ENCODE measurements at places on chromosomes 5 and 9. TPM values are rescaled to one million over a fixed set of nuclear protein-coding genes. Genes with fewer than 3 reads are reported as not detected.
A peak's percentile ranks its signal among the peaks of the same experiment; 100 is the strongest.

Gene RNF180
- total RNA-seq: not detected

Gene SPOCK1
- total RNA-seq: not detected

Gene C1QTNF3
- total RNA-seq: 2.8 TPM

Gene GABRB2
- total RNA-seq: not detected

Gene RALGDS
- total RNA-seq: 78.2 TPM

Gene PIP5KL1
- total RNA-seq: 6.4 TPM

Gene N4BP3
- 6.0 TPM for total RNA-seq

Gene PCDHB3
- total RNA-seq: not detected

Gene ZNF462
- total RNA-seq: 0.76 TPM

DNA sequence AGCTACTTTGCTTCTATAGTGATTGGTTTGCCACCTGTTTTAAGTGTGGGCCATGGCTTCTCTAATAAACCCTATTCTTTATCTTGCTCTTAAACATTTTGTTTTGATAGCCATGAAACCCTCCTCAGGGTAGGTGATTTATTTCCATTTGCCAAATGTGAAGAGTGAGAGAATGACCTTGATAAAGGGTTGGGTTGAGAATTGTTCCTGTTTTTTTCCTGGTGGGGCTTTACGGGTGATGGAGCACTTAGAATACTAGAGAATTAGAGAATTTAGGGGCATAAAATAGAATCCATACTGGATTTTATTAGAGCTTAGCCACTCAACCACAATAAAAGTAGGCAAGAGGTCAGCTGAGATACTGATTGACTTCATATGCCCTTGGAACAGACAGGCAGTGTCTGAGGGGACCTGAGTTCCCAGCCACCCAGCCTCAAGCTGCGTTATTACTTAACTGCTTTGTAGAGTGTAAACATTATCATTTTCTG lies 68.9 kb downstream of the COMMD10 start:
- H3K27ac ChIP-seq: no peak overlapping the region
- H3K4me3 ChIP-seq: no peak overlapping the region
- no peak for DNase-seq
- no peaks in the 10 kb centered on the region for H3K27me3 ChIP-seq
- peaks cover 1% of the 10 kb centered on the region for H3K36me3 ChIP-seq
- H3K4me1 ChIP-seq: peaks cover under 1% of the 10 kb centered on the region

- no peaks in the 10 kb centered on the region for H3K36me3 ChIP-seq
- peaks cover 8% of the 10 kb centered on the region for H3K4me1 ChIP-seq
- DNase-seq: no peak
- H3K27ac ChIP-seq: no peak overlapping the region
Measured at GRCh38 chr9:127083138-127083980, 39.1 kb downstream of the ANGPTL2 start.

GRCh38 chr9:86773422-86773945 lies 173.8 kb downstream of the GAS1 start:
- H3K4me3 ChIP-seq: no peak overlapping the region
- no peaks in the 10 kb centered on the region for H3K36me3 ChIP-seq
- DNase-seq: no peak
- no peaks in the 10 kb centered on the region for H3K4me1 ChIP-seq

DNA sequence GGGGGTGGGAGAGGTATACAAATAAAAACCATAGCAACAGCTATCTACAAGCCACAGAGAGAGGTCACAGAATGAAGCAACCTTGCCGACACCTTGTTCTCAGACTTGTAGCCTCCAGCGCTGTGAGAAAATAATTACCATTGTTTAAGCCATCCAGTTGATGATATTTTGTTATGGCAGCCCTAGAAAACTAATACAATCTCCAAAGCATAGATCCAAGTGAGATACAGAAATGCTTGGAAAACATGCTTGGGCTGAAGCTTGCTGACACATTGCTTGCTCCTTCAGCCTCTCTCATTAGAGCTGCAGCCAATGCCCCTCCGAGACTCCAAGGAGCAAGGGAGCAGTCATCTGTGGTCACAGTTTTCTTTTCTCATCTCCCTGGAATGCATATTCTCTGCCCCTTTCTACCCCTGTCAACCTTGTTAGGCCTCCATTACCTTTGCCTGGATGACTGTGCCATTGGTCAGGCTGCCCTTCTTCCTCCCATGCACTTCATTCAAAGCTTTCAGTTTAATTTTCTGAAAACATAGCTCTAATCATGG lies 401.4 kb upstream of the KLF4 start:
- no peaks in the 10 kb centered on the region for H3K4me1 ChIP-seq
- no peak for DNase-seq
- H3K4me3 ChIP-seq: no peak overlapping the region
- peaks cover 6% of the 10 kb centered on the region for H3K36me3 ChIP-seq
- H3K27ac ChIP-seq: no peak overlapping the region

DNA sequence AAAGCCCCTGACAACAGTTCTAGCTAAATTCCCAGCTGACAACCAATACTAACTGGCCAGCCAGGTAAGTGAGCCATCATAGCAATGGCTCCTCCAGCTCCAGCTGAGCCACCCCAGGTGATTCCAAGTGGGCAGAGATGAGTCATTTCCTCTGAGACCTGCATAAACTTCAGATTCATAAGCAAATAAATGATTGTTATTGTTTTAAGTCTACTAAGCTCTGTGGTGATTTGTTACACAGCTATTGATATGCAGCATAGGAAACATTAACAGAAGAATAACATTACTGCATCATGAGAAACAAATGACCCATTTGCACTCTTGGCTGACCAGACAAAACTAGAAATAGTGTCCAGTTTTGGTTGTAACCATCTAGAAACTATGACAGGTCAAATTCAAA lies 60.3 kb downstream of the TTC39B start:
- H3K36me3 ChIP-seq: peaks cover 4% of the 10 kb centered on the region
- H3K4me3 ChIP-seq: no peak overlapping the region
- DNase-seq: no peak

DNA sequence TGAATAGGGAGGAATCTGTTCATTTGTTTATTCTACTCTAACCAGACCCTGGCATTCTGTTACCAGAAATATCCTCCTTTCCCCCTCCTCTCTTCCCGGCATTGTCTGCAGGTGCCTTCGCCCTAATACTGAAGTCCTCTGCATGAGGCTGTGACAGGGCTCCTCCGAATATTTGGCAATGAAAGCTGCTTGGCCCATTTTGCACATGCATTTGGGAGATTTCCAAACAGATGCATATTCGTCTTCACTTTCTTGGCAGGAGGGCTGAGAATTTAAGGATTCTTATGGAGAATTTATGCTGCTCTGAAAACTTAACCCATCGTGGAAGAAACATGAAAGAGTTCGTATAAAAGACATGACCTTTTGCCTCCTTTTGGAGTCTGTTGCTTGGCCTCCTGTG lies 484.0 kb downstream of the ZNF608 start:
- no peaks in the 10 kb centered on the region for H3K4me1 ChIP-seq
- no peak for DNase-seq
- no peak overlapping the region for H3K4me3 ChIP-seq
- no peaks in the 10 kb centered on the region for H3K36me3 ChIP-seq
- no peak overlapping the region for H3K27ac ChIP-seq

- peak overlapping the region; percentile 89 for H3K4me3 ChIP-seq
- H3K27ac ChIP-seq: no peak overlapping the region
- peaks cover 23% of the 10 kb centered on the region for H3K27me3 ChIP-seq
- peaks cover 21% of the 10 kb centered on the region for H3K4me1 ChIP-seq
Measured at GRCh38 chr9:124502711-124503702, 4.2 kb downstream of the NR5A1 start.

DNA sequence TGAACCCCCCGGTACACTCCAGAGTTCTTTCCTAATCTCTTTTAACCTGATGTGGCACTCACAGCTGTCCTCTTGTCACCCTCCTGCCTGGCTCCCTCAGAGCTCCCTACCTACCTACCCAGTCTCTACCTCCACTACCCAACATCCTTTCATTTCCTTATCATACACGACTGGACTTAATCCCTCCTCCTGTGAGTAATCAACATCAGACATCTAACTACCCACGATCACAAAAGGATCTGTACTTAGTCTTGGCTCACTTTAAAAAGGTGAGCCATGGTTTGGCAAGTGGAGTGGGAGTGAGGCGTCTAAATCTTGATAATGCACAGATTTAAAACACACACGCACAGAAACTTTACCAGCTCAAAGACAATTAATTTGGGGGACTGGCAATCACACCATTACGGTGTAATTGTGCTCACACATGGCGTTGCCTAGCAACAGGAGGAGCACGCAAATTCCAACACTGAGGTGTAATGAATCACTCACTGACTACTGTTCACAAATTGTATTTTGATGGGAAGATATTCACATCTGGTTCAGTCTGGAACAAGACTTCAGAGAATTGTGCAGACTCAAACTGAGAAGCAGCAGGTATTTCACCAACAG lies 235.9 kb downstream of the EPB41L4A start:
- no peak overlapping the region for H3K27ac ChIP-seq
- peaks cover 44% of the 10 kb centered on the region for H3K27me3 ChIP-seq
- no peak for DNase-seq
- peaks cover 6% of the 10 kb centered on the region for H3K4me1 ChIP-seq

DNA sequence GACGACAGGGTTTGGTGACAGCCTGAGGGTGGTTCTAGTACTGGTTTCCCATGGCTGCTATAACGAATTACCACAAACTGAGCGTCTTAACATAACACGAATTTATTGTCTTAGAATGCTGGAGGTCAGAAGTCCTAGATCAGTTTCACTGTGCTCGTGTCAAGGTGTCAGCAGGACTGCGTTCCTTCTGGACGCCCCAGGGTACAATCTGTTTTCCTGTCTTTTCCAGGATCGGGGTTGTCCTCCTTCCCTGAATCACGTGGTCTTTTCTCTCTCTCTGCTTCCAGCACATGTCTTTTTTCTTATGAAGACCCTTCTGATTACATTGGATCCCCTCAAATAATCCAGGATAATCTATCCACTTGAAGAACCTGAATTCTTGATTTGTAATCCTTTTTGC lies 291.7 kb upstream of the PANK3 start:
- H3K27ac ChIP-seq: no peak overlapping the region
- peaks cover 8% of the 10 kb centered on the region for H3K4me1 ChIP-seq
- no peak overlapping the region for H3K4me3 ChIP-seq
- H3K36me3 ChIP-seq: no peaks in the 10 kb centered on the region
- peaks cover 31% of the 10 kb centered on the region for H3K27me3 ChIP-seq
- no peak for DNase-seq

DNA sequence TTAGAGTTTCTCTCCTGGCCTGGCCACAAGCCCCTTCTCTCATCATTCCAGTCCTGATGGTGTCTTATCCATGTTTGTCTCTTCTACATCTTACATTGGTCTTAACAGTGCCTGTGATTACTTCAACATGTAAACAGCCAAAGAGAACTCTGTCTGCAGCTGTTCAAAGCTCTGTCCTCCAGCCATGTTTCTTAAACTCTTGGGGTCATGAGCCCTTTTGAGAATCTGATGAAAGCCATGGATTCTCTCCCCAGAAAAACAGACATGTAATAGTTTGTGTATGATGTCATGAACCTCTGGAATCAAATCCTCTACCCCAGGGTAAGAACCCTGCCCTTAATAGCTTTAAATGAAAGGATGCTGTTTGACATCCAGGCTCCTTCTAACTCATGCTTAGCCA lies 30.1 kb downstream of the MAMDC2 start:
- H3K4me3 ChIP-seq: no peak overlapping the region
- no peaks in the 10 kb centered on the region for H3K4me1 ChIP-seq
- peaks cover 6% of the 10 kb centered on the region for H3K27me3 ChIP-seq
- H3K36me3 ChIP-seq: no peaks in the 10 kb centered on the region
- DNase-seq: no peak

- H3K27ac ChIP-seq: peak overlapping the region; percentile 22
- no peaks in the 10 kb centered on the region for H3K27me3 ChIP-seq
- peak; percentile 74 for DNase-seq
- H3K4me3 ChIP-seq: peak overlapping the region; percentile 88
- H3K36me3 ChIP-seq: no peaks in the 10 kb centered on the region
Measured at GRCh38 chr9:136791516-136792276, 552 bp downstream of the TMEM141 start.

- H3K27me3 ChIP-seq: peaks cover 6% of the 10 kb centered on the region
- peaks cover 7% of the 10 kb centered on the region for H3K36me3 ChIP-seq
- peak overlapping the region; percentile 25 for H3K27ac ChIP-seq
Measured at GRCh38 chr5:59099270-59099994, 516.6 kb downstream of the RAB3C start.

DNA sequence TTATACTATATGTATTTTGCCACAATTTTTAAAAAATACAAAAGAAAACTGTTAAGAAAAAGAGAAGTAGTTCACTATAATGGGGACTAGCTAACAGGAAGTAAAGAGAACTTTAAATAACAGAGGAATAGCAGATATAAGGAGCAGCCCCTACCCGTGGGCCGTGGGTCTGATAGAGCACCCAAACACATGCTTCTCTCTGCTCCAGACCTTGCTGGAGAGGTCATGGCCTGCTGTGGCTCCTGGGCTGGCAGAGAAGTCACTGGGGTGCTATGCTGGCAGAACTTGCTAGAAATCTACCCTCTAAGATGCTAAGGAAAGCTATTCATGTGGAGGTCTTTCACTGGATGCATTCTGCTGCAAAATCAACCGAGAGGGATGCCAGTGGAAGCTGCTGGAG lies 10.0 kb upstream of the TNFAIP8 start:
- peak overlapping the region; percentile 95 for H3K27ac ChIP-seq
- no peaks in the 10 kb centered on the region for H3K36me3 ChIP-seq
- no peak for DNase-seq
- H3K4me1 ChIP-seq: peaks cover 98% of the 10 kb centered on the region

GRCh38 chr5:154868702-154869101 lies 10.3 kb downstream of the CNOT8 start:
- H3K27me3 ChIP-seq: no peaks in the 10 kb centered on the region
- no peak overlapping the region for H3K4me3 ChIP-seq
- H3K36me3 ChIP-seq: peaks cover 38% of the 10 kb centered on the region
- no peak for DNase-seq
- H3K4me1 ChIP-seq: peaks cover 20% of the 10 kb centered on the region

DNA sequence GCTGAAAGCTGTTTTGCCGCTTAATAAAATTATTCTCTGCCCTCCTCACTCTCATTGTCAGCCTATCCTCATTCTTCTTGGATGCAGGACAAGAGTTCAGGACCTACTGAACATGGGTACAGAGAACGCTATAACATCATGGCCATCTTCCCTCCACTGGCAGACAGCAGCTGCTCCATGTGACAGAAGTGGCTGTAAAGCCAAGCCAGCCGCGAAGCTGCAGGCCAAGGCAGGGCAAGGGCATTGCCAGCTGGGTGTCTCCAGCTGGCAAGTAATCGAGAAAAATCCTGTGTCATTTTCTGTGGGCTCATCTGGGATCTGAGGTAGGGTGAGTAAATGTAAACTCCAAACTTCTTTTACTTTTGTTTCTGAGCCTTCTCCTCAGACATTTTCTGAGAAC lies 84.8 kb downstream of the SLC25A46 start:
- no peaks in the 10 kb centered on the region for H3K4me1 ChIP-seq
- no peaks in the 10 kb centered on the region for H3K27me3 ChIP-seq
- no peak overlapping the region for H3K4me3 ChIP-seq

DNA sequence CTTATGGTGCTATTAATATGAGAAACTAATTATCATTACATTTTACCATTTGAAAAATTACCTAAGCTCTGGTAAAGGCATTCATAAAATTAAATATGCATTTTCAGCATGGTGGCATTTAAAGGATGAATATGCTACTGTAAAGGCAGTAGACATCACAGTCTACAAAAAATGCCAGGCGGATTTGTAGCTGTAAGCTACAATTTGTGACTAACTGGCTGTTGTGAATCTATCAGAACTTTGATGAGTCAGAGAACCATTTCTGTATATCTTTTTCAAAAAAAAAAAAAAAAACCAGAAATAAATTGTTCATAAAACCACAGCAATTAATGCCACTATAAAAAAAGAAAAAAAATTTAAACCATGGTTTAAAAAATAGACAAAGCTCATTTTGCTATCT lies 186.3 kb downstream of the NFIB start:
- H3K27me3 ChIP-seq: no peaks in the 10 kb centered on the region
- no peaks in the 10 kb centered on the region for H3K36me3 ChIP-seq
- DNase-seq: no peak
- H3K27ac ChIP-seq: no peak overlapping the region
- no peaks in the 10 kb centered on the region for H3K4me1 ChIP-seq

Data from activated T-cell treated with anti-CD3 and anti-CD28 coated beads, Interleukin-2, amount 50 U/mL, for 72 hours (primary cell).